Fibroblast of the aortic adventitia (primary cell): ENCODE measurements at places on chromosomes 6 and 20. TPM values are rescaled to one million over a fixed set of nuclear protein-coding genes. Genes with fewer than 3 reads are reported as not detected.

GJA1 gene
- total RNA-seq, result 245 and 251 TPM in 2 replicates

GTSF1L gene
- total RNA-seq, result not detected in 2 replicates

TREML2 gene
- not detected in 2 replicates for total RNA-seq

PROKR2 gene
- not detected in 2 replicates for total RNA-seq

SLC22A2 gene
- not detected in 2 replicates for total RNA-seq

RAET1L gene
- not detected in 2 replicates for total RNA-seq

ANGPT4 gene
- total RNA-seq, result not detected in 2 replicates

RNF182 gene
- total RNA-seq, result 0.74 and 2.9 TPM in 2 replicates
